ENCODE measurements at places on chromosomes 2 and 18.

GRCh38 chr2:48380208-48380607 lies 149.7 kb upstream of the STON1 start:
- no peak for DNase-seq

GRCh38 chr2:152005607-152006006 lies 93.2 kb downstream of the CACNB4 start:
- no peak for DNase-seq

GRCh38 chr2:151264157-151264825 lies 2.6 kb upstream of the RBM43 start:
- DNase-seq: no peak

DNA sequence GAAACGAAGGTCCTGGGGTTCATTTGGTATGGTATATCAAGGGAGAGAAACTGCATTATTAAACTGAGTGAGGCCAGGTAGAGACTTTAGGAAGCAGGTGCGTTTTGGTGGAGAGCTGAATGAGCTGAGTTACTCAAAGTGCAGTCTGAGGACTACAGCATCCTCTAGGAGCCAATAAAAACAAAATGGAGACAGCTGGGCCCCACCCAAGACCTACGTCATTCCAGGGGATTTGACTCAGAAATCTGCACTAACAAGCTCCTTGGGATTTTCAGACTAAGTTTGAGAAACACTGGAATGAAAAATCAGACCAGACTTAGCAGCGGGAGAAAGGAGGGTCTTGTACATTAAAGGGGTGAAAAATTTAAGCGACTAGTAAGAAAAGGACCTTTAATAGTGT lies 131.5 kb downstream of the UXS1 start:
- DNase-seq: no peak

DNA sequence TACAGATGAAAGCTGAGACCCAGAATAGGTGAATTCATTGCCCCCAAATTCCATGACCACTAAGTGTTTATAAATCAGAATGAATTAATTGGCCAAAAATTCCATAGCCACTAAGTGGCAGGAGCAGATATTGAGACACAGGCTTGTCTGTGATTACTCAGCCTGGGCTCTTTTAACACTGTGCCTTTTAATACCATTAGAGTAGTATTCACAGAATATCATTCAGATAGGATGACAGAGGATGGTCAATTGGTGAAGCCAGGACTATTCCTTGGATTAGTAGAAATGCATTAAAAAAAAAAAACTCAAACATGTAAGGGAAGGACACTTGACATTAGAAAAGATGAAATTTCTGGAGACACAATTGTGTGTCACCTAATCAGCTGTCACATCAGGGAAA lies 698.6 kb downstream of the DCC start:
- DNase-seq: no peak

- no peak for DNase-seq
Measured at GRCh38 chr18:59129951-59130703, 9.6 kb upstream of the SEC11C start.

DNA sequence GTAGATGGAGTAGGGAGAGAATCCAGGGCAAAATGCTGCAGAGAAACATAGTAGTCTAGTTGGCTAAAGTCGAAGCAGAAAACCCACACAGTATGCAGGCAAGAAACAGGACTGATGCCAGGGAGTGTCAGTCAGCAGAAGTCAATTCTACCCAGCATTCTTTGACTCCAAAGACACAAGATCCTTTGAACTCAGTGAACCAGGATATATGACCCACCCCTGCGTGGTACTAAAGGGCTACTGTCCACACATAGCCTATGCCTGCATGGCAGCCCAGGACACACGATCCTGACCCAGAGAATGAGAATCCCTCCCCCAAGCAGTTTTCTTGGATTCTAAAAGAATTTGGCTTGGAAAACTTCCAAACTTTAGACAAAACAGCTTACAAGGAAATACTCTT lies 42.5 kb downstream of the ALK start:
- no peak for DNase-seq

GRCh38 chr2:20196053-20196656 lies 28.8 kb downstream of the SDC1 start:
- DNase-seq: no peak

GRCh38 chr2:231707927-231708772 lies at the start of gene PTMA:
Gene PTMA, plus strand, starts transcription at chr2:231708525. Its CDS starts 182 bp downstream, at chr2:231708707.
- peak; percentile 100 for DNase-seq

DNA sequence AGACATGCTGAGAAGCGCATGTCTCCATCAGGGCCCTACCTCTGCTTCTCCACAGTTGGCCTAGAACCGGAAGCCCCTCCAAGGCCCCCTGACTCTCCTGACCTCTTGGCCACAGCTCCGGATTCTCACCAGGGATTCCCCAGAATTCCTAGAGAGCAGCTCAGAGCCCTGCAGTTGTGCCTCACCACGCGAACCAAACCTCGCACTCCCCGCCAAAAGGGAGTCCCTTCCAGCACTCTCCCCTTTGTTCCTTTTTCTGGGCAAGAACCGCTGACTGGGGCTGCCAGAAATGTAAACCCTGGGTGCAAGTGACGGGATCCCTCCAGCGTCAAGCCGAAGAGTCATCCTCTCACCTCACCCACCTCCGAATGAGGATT lies 36.7 kb downstream of the AFF3 start:
- DNase-seq: no peak

DNA sequence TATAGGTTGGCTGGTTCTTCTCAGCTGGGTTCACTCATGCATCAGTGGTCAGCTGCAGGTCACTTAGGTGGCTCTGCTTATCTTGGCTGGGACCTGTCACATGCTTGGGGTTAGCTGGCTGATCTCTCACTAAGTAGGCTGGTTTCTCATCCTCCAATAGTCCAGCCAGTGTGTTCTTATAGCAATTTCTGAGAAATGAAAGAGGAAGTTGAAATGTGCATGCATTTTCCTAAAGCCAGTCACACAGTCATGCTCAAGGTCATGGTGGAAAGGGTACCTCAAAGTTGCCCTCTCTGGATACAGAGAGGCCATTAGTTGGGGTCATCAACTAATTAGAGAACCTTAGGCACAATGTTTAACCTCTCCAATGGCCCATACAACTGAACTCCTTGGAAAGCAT lies 64.4 kb downstream of the KLHL29 start:
- DNase-seq: no peak

DNA sequence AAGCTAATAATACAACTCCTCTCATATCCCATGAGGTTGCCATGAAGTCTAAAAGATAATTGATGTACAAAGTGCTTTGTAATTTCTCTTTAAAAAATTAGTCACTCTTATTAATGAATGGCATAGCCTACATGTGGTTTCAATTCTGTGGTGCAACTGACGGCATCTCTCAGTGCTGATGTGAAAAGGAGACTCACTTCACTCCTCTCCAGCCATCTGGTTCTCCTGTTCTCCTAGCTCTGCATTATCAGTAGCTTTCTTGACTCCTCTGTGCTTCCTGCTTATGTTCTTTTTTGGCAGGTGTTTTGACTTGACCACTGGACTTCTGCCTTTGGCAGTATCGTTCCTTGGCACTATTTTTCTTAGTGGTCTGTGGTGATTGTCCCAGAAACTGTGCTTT lies 134.9 kb upstream of the ZFP36L2 start:
- DNase-seq: no peak

DNA sequence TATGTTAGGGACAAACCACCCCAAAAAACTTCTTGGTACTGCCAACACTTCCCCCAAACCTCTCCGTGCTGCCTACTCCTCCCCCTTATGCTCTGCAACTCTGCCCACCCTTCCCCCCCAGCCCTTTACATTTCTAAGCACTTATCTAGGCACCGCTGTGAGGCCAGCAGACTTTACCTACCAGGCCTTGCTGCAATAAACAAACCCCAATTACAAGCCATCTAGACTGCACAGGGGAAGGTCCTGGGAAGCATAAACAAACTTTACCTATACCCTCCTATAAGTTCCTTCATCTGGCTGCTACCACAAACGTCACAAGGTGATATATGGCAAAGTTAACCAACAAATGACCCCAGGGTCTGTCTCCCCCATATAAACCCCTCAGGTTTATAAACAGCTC lies 259.4 kb upstream of the GULP1 start:
- DNase-seq: no peak

GRCh38 chr2:125471963-125472362 lies 1184.0 kb upstream of the GYPC start:
- no peak for DNase-seq

DNA sequence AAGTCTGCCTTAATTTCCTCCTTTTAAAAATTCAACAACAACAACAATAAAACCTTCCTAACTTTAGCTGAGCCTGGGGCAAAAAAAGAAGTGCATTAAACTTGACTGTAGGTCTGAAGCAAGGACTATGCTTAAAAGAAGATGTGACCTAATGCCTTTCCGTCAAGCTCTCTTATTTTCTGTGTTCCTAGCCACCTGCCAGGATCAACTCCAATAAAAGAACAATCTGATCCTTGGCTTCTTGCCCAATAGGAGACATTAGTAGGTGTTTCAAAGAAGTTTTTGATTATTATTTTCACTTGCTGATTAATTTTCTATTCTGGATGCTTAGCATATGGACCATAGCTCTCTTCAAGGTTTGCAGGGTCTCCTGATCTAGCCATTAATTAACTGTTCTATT lies 237.5 kb downstream of the STK39 start:
- no peak for DNase-seq

- DNase-seq: no peak
Measured at GRCh38 chr2:136119717-136120675, 2.0 kb upstream of the CXCR4 start.

GRCh38 chr18:8218197-8218596 lies 391.0 kb upstream of the RAB12 start:
- no peak for DNase-seq

GRCh38 chr18:64717026-64717425 lies 568.1 kb upstream of the LINC00305 start:
- no peak for DNase-seq

DNA sequence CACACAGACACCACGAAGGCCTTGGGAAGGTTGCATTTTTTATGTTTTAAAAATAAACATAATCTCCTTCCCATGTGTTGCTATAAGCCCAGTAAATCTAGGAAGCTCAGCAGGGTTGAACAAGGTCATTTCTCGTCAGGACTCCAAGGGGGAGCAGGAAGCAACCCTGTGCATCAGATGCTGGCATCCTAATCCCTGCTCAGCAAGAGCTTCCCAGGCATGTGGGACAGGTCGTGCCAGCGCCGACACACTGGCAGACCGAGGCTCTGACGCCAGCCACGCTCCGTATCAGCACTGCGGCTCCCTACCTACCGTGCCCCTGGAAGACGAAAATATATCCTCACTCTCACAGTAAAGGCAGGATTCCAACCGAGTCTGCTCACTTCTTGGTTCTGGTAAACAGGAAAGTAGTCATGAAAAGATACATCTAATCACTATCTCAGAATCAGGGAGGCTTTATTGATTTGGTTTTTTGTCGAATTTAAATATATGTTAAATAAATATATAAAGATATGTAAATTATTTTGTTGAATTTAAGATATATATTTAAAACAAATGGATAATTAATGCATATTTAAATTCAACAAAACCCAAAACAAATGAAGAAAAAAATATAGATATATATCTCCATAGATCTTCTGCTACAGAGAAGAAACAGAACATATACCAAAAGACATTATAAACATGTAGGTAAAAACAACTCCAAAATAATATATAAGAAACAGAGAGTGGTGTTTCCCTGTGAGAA lies 61.4 kb downstream of the TXNL1 start:
- DNase-seq: no peak

DNA sequence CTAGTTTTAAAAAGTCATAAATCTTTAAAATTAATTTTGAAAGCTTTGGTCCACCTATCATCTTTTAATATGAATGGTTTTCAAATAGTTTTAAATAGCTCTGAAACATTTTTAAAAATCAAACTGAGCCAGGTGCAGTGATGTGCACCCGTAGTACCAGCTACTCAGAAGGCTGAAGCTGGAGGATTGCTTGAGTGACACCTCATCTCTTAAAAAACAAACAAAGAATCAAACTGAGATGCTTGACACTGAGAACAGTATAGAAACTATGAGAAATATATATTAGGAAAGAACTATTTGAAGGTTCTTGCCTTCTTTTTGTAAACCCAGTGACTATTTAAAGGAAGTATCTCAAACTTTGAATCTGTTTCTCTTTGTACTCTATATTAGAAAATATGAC lies 67.4 kb downstream of the BARD1 start:
- no peak for DNase-seq
